Posterior vena cava (tissue), 2 donors: ENCODE measurements at places on chromosomes 16 and 17. TPM values are rescaled to one million over a fixed set of nuclear protein-coding genes. Genes with fewer than 3 reads are reported as not detected.

The KRT33A gene
- not detected for total RNA-seq

- DNase-seq, result no peak
Observed at GRCh38 chr17:16881239-16881924, 90.5 kb downstream of the TNFRSF13B start.

DNA sequence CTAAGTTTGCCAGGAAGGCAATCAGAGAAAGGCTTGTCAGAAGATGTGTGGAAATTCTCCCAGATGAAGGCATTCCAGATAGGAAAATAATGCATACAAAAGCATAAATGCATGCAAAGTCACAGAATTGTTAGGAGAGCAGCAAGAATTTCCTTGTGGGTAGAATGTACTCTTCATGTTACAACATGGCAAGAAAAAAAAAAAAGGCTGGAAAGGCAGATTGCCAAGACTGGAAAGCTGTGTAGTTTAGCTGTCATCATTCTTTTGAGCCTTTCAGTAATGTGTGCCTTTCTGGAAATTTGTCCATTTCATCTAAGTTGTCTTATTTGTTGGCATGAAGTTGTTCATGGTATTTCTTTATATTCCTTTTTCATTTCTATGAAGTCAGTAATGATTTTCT lies 71.0 kb upstream of the EFCAB3 start:
- DNase-seq, result no peak

- DNase-seq, result no peak
Observed at GRCh38 chr17:76510831-76511244, 9.6 kb upstream of the RHBDF2 start.

DNA sequence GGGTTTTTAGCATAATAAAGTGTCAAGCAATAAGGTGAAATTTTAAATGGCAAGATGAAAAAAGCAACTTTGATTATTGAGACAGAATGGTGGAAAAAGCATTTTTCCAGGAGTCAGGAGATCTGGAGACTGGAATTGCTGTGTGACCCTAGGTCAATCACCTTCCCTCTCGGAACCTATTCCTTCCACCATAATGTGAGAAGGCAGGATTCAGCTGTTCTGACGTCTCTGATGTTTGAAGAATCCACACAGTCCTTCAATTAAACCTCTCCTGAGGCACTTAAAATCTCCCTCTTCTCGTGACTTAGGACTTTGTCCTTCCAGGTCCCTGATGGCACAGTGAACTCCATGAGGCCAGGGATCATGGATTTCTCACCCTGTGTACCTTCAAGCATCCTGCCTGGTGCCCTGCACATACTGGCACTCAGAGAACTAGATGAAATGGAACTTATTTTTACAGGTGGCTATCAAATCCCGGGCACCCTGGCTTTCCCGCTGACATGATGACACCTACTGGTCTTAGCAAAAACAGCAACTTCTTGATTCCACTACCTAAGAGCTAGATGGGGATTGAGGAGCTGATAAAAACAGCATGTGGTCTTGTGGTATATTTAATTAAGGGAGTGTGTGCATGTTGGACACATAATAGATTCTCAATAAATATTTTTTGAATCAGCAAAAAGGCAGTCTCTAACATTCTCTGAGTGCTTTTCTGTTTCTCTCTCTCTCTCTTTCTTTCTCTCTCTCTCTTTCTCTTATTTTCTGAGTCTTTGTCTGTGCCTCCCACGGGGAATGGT lies 2.3 kb upstream of the CCDC182 start:
- DNase-seq, result no peak

DNA sequence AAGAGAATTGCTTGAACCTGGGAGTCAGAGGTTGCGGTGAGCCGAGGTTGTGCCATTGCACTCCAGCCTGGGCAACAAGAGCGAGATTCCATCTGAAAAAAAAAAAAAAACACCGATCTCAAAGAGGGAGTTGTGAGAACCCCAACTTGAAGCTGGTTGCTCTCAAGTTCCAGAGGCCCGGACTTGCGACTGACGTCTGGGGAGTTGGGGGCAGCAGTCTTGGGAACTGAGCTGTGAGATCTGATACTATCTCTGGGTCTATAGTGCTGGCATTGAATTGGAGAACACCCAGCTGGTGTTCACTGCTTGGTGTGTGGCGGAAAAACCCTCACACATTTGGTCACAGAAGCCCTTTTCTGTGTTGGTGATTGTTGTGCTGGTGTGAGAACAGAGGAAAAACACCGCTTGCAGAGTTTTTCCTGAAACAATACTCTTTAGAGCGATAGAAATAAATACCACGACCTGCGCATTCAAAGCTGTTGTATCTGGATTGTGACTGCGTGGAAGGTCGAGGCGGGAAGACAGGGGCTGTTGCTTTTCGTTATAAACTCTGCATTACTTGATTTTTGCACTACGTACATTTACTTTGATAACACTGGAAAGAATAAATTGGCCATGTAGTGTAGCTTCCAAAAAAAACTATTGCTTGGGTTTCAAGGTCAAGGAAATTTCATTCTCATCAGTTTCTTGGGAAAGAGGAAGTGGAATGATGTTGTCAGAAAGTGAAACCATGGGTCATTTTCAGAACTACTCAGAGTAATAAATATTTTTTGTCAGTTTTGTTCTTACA lies 8.8 kb downstream of the SCIMP start:
- DNase-seq, result no peak

DNA sequence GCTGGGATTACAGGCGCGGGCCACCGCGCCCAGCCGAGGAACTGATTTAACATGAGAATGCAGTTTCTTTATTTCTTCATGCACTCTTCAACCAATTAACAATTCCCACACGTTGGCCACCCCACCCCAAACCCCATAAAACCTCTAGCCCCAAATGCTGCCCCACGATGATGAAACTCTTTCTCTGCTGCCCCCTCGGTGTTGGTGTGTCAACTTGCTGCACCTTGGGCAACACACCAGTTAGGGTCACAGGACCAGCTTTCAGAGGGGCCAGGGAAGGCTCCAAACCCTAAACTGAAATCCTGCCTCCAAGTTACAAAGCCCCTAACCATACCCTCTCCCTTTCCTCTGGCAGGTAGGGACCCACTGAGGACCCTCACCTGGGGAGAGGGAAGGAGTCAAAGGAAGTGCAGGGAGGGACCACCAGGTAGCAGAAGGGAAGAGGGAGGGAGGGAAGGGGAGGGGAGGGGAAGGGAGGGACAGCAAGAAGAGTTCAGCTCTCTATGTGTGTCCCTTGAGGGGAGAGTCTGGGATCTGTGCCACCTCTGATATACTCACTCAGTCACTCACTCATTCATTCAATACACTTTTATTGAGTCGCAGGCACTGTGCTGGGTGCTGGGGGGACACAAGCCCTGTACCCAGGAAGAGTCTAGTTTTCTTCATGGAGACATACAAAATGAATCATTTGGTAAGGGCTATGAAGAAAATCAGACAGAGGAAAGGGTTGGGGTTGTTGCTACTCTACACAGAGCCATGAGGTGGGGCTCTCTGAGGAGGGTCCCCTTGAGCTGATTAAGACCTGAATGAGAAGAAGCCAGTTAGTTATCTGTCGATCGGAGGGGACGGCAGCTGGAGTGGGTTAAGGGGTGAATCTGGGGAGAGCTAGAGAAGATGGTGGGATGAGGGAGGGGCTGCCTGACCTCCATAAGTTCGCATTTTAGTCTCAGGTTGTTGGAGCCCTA lies 3.9 kb downstream of the PLXDC1 start:
- no peak for DNase-seq

The SMTNL2 gene
- 2.0 TPM for total RNA-seq
